Activated CD4-positive, alpha-beta memory T cell treated with anti-CD3 and anti-CD28 coated beads, Interleukin-2, amount 10 ng/mL, durations not matched to agents 7 days and 5 days (primary cell): ENCODE measurements at places on chromosomes 3 and 15. TPM values are rescaled to one million over a fixed set of nuclear protein-coding genes. Genes with fewer than 3 reads are reported as not detected.
A peak's percentile ranks its signal among the peaks of the same experiment; 100 is the strongest.

GRCh38 chr15:70267879-70268278 lies 170.2 kb upstream of the TLE3 start:
- no peak for DNase-seq

DNA sequence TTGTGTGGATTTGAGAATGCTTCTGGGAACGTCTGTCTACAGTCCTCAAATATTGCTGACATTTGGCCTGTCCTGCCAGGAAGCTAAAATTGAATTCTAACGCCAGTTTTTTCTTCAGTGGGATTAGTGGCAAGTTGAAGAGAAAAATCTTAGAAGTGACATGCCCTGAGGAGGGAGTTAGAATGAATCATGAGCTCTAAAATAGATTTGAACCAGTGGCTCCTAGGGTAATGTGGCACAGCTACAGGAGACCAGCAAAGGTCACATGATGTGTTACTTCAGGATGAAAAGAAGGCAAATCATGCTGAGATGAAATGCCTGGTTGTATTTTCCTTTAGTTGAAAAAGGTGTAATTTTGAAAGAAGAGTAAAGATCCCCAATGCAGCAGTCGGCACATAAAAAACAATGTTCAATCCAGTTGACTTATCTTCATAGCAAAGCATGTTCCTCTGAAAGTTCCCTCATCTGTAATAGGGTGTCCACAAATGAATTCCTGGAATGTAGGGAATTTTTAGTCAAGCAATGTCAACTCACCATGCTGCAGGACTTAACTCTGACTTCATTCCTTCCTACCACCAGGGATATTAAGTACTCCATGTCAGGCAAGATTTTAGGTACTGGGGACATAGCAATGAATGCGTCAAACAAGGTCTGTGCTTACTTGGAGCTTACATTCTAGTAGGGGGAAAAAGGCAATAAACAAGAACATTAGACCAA lies 171.6 kb downstream of the CADPS start:
- DNase-seq: no peak

DNA sequence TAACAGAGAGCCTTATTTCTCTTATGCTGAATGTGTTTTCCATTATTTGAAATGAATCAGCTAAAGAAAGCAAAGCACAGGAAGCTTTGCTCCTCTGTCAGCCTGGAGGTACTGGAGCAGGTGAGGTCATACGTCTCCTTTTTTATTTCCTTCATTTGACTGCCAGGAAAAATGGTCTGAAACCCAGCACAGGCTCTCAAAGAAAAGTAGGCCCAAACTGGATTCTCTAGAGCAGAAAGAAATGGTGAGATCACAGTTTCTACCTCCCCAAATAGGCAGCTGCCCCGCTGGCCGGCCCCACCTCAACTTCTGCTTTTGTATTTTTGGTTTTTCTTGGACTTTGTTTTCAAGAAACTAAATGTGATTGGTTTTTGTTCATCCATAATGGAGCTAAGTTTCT lies 95.1 kb downstream of the RPL39L start:
- DNase-seq: no peak

GRCh38 chr3:69963643-69964042 lies 35.9 kb upstream of the SAMMSON start:
- no peak for DNase-seq

GRCh38 chr3:111676211-111677006 lies 81.3 kb upstream of the ZBED2 start:
- peak; percentile 42 for DNase-seq

GRCh38 chr3:173745952-173746682 lies 348.6 kb downstream of the NLGN1 start:
- no peak for DNase-seq

GRCh38 chr15:57364282-57365007 lies 11.9 kb upstream of the CGNL1 start:
- DNase-seq: no peak

GRCh38 chr3:39641274-39641673 lies 168.1 kb upstream of the MYRIP start:
- DNase-seq: no peak

DNA sequence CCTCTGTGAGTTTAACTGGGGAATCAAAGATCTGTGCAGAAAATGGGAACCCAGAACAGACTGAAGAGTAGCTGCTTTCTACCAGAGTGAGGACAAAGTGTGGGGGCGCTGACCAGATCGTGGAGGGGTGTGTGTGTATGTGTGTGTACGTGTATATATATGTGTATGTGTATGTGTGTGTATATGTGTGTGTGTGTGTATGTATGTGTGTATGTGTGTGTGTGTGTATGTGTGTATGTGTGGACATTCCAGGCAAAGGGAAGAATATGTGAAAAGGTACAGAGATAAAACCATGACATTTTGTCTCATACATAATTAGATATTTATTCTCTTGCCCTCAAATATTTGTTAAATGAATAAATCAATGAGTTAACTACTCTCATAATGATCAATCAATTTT lies 54.9 kb upstream of the DPPA4 start:
- DNase-seq: no peak

DNA sequence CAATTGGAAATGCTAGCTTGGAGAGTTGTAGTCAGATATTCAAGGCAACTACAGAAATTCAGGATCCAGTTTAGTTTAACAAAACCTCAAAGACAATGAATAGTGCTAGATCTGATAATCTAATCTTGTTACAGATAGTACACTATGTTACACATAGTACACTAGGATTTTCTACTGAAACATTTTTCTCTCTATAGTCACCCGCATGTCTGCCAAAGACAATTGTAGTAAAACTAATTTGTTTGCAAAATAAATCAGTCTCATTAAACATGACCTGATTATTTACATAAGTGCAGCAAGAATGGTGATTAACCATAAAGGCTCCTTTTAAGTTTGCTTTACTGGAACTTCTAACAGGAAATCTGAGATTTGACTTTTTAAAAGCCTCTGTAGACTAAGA lies 52.0 kb downstream of the ILDR1 start:
- DNase-seq: no peak

SPATA12 gene
- not detected for total RNA-seq

GCHFR gene
- 39.6 TPM for total RNA-seq

DIS3L gene
- total RNA-seq: 24.0 TPM

PATL2 gene
- 36.3 TPM for total RNA-seq
